ENCODE measurements at places on chromosomes 4 and X.
A peak's percentile ranks its signal among the peaks of the same experiment; 100 is the strongest.

DNA sequence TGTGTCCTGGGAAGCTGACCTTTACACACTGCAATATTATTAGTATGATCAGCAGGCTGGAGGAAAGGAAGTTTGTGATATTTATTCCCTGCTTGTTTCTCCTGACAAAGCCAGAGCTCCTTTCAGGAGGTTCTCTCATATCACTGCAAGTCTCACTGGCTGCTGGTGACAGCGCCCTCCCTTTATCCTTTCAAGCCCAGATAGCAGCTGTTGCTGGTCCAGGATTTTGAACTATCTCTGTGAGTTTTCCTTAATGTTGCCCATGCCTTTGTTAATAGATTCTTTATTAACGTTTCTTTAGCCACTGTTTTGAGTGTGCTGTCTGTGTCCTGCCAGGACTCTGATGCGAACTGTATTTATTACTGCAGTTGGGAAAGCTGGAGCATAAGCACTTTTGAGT, 518.7 kb downstream of the C4orf33 start:
- no peak for DNase-seq

DNA sequence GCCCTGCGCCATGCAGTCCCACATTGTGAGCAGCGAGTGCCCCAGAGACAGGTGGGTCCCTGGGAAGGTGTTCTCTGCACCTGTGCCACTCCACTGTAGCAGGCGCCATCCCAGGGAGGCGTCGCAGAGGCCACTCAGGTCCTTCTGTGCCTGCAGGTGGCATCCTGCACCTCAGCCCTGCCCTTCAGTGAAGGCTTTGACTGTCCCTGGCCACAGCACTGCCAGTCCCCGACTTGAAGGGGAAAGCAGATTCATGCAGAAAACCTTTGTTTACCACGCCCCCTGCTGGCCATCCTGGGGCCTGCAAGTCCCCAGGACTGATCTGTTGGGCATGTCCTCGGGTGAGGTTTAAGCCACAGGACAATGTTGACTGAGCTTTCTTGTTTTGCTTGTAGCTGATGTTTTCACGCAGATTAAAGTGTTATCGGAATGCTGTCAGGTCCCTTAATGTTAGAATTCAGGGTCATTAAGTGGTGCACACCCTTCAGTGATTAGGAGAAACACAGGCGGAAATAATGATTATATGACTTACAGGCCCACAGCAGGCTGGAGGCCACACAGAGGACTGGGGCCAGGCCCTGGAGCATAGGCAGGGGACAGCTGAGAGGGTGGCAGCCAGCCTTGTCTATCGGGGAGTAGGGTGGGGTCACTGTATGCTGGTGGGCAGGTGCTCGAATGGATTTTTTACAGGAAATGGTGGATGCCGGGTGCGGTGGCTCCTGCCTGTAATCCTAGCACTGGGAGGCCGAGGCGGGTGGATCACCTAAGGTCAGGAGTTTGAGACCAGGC, 5.0 kb downstream of the TACC3 start:
- peak; percentile 80 for DNase-seq

DNA sequence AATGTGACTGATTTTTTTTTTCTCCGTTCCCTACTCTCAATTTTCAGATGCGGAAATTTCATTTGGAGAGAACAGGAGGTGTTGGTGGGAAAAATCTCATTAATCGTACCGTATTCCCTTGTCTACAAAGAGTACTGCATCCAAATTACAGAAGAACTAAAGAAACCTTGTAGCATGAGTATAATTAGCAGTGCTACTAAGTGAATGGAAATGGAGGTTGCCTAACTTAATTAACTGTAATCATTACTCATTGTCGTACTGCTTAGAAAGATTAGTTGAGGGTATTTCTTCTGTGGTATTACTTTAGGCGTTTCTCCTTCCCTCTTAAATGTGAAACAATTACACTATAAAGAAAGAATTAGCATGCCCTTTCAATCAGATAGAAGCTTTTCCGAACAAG, 81.7 kb downstream of the DMD start:
- no peak for DNase-seq

DNA sequence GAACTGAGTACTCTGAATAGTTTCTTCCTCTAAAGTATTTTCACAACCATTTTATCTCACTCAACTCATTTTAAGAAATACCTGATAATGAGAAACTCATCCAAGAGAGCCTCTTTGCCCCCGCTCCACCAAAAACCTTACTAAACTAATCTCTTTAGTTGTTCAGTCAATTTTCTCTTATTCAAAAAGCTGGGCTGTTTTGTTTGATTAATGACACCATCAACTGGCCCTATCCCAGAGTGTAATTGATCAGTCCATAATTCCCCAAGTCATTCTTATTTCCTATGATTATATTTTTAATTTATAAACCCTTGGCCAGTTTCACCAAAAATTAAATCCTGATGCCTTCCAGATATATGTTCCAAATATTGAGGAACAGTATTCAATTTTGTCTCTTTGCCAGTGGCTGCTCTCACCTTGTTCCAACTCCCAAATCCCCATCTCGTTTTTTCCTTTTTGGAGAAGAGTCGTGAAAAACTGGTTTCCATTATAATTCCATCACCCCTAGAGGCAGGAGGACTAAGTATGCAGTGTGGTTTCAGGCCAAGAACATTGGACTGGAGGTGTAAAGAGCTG, 10.4 kb downstream of the LIMCH1 start:
- no peak for DNase-seq

DNA sequence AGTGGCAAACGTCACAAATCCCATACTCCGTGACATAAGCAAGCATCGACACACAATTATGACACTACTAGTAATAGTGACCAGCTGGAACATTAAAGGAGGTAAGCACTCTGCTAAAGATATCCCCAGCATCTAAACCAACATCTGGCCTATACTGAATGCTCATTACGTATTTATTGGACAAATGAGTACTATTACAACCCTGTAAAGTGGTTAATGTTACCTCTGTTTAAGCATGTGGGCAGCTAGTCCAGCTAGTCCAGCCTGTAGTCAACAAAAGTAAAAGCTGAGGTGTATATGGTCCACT, 419 bp upstream of the RPGR start:
- no peak for DNase-seq

DNA sequence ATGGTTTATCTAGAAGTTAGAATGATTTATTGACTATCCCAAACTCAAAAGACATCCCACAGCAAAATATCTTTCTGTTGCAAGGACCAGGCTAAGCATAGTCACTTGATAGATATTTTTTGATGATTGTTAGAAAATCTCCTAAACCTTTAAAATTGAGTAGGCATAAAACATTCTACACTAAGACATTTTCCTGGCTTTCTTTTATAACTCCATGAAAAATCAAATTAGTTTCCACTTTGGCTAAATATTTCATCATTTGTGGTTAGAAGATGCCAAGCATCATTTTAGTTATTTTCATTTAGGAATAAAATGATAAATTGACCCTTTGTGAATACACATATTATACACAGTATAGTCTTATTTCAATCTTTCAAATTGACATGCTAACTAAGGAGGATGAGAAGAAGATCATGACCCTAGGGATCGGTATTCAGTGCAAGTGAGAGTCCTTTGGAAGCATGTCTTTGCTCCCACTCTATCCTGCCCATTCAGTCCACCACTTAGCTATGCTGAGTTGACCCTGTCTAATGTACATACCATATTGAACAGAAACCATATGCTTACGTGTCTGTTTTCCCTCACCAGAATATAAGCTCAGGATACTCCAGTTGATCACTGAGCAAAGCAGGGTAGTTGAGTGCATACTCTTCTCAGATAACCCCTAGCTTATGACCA, 136.6 kb upstream of the OTUD4 start:
- no peak for DNase-seq

GRCh38 chr4:1760521-1761071, 32.5 kb upstream of the FGFR3 start:
- DNase-seq = no peak

DNA sequence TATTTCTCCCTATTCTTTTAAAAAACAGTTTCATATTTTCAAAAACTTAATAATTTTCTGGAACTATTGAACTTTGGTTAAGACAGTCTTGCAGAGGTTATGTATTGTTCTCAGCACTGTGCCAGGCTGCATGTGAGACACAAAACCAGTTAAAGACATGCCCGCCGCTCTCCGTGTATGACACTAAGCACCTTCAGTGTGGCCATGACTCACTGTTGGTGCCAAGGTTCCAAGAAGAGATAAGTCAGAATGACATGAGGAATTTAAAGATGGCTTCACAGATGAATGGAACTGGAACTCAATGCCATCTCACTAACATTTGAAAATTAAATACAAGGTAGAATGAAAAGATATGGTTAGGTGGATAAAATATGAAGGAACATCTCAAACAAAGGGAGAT, 525.5 kb upstream of the ZFP42 start:
- no peak for DNase-seq

- no peak for DNase-seq
Measured at GRCh38 chr4:145626623-145626982, 7.4 kb downstream of the MMAA start.

DNA sequence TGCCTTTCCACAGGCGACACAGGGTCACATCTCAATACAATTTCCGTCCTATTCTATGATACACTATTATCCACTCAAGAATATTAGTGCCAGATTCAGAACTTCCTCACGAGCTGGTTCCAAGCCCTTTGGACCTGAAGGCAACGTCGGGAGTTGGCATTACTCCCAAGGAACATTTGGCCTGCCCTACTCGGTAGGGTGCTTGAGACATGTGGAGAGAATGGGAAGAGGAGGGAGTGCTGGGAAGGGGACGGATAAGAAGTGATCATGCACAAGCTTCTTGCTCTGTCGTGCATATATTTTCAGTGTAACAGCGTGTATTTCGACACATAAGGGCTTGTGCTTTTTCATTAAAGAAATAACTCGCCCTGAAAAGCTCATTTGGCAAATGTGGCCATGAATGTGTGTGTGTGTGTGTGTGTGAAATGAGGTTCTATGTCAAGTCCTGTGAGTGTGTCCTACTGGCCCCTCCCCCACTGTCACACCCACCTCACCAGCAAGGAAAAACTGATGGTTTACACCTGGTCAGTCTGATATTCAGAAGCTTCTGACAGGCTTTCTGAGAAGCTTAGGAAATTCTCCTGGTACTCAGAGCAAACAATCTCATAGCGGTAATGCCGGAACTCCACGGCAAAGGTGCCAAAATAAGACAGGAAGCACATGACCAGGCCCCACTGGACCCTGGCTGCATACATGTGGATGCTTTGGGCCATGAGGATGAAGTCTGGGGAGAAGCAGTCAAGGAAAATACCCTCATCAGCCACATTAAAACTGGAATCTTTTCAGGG, 54.8 kb downstream of the ENOPH1 start:
- no peak for DNase-seq

GRCh38 chrX:149962859-149963757, 24.8 kb upstream of the EOLA2 start:
- no peak for DNase-seq

DNA sequence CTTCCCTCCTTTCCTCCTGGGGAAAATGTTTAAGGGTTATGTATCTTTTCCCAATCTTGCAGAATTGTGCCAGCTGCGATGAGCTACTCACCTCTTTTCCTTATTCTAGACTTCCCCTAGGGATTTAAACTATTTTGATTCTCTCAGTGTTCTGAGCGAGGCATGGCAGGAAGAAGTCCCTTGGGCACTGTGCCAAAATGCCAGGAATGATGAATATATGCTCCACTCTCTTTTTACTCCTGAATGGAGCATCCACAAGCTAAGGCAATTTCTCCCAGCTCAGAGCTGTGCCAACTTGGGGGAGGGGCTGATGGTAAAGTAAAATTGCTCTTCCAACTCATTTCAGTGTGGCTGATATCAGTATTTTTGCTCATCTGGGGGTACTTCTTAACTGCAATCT, 4.0 kb upstream of the C4orf17 start:
- no peak for DNase-seq

GRCh38 chr4:138158746-138159297, 83.3 kb downstream of the SLC7A11 start:
- no peak for DNase-seq

DNA sequence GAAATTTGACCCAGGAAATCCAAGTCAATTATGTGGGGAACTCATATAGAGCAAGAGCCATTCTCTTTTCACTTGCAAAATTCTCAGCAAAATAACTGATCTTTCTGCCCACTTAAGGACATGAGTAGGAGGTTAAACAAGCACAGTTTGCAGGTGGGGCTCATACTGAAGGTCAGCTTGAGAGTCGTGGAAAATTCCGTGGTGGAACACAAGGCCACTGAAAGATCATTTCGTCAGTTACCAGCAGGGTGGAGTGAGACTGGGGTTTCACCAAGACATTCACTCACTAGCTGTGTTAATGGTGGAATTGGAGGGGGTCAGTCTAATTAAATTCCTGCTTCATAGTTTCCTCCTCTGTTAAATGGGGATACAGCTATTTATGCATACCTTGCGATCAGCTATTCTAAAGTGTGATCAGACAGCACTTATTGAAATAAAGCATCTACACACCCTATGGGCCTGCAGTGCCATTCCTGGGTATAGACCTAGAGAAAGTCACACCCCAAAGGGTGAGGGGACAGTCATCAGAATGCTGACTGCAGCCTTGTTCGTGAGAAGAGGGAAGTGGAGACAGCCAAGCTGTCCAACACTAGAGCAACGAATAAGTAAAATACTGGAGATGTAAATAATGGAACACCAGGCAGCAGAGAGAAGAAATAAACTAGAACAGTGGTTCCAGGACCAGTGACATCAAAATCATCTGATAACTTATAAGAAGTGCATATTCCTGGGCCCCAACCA, 42.7 kb upstream of the CLNK start:
- no peak for DNase-seq

DNA sequence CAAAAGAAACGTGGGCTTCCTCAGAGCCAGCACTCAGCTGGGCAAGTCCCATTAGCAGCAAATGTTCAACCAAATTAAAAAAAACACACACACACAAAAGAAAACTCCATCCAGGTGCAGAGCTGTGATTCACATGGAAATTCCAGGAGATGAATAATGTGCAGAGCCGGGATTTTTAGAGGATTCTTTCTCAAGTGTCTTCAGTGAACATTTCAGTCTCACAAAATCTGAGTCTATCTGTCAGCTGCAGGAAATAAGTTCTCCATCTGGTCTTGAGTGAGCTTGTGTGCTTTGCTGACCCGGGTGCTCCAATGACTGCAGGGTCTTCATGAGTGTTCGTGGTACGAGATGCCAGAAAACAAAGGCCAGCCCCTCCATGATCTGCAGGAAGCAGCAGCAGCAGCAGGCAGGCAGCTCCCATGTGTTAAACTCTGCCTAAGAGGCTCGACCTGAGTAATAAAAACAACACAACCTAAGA, 44.3 kb downstream of the RASGEF1B start:
- no peak for DNase-seq

DNA sequence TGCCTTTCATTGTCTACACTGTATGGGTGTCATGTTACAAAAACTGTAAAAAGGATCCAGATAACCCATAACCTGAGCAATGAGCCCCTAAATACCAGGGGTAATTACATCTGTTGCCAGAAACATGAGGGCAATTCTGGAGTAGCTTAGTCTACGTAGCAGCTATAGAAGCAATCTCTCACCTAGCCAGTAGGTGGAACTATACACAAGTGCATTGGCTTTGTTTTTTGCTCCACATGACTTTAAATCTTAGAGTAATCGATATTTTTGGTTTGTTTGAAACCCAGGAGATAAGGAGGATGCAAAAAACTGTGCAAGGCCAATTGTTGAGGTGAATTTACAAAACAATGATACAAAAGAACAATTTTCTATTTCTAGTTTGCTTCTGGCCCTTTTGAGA, 57.5 kb downstream of the GPR82 start:
- DNase-seq = no peak

All from mesothelial cell of epicardium (in vitro differentiated cells).